ENCODE measurements at places on chromosomes 7 and 10. TPM values are rescaled to one million over a fixed set of nuclear protein-coding genes. Genes with fewer than 3 reads are reported as not detected.

FBXL13 gene
- total RNA-seq = 1.2 TPM

TUBGCP2 gene
- total RNA-seq = 71.4 TPM

INA gene
- total RNA-seq = 0.50 TPM

TLX1 gene
- not detected for total RNA-seq

SUFU gene
- 2.2 TPM for total RNA-seq

C10orf67 gene
- total RNA-seq = 0.11 TPM

LIPN gene
- total RNA-seq = not detected

ACTL6B gene
- total RNA-seq = not detected

APBB1IP gene
- 0.37 TPM for total RNA-seq

AMPH gene
- 1.5 TPM for total RNA-seq

SFTPA1 gene
- total RNA-seq = under 0.01 TPM

NYAP1 gene
- 1.2 TPM for total RNA-seq

VPS50 gene
- total RNA-seq = 39.1 TPM

ADRA2A gene
- 2.0 TPM for total RNA-seq

EN2 gene
- not detected for total RNA-seq

RASA4B gene
- 0.89 TPM for total RNA-seq

C10orf53 gene
- total RNA-seq = under 0.01 TPM

NPY gene
- total RNA-seq = not detected

LHPP gene
- 12.1 TPM for total RNA-seq

VPS41 gene
- total RNA-seq = 71.5 TPM

PALD1 gene
- total RNA-seq = under 0.01 TPM

SPOCK2 gene
- 0.11 TPM for total RNA-seq

TUBAL3 gene
- not detected for total RNA-seq

PTPRZ1 gene
- total RNA-seq = 0.89 TPM

MDFIC gene
- 56.2 TPM for total RNA-seq

EVX1 gene
- total RNA-seq = not detected
